ENCODE measurements at places on chromosomes 5 and 9. TPM values are rescaled to one million over a fixed set of nuclear protein-coding genes. Genes with fewer than 3 reads are reported as not detected.

DNA sequence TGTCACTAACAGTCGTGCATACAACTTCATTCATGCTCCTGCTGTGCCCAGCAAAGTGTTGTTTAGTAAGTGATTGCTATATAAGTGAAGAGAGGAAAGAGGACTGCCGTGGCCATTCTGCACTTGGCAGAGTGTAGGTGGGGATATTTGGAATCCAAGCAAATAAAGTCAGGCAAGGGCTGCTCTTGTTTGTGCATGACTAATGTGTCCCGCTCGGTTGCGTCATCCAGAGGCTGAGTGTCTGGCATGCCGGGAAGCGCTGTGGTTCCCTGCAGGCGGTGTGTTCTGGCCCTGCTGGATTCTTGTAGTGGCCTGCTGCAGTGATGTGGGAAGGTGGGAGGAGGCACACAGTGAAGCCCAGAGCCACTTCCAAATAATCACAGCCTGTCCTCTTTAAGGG lies 136.9 kb upstream of the ANKH start:
- no peaks in the 10 kb centered on the region for H3K27me3 ChIP-seq
- peak overlapping the region; percentile 69 for H3K27ac ChIP-seq
- H3K4me3 ChIP-seq = no peak overlapping the region
- H3K36me3 ChIP-seq = no peaks in the 10 kb centered on the region

- no peaks in the 10 kb centered on the region for H3K4me1 ChIP-seq
- DNase-seq = peak; percentile 4
- no peaks in the 10 kb centered on the region for H3K36me3 ChIP-seq
- H3K27me3 ChIP-seq = no peaks in the 10 kb centered on the region
- no peak overlapping the region for H3K27ac ChIP-seq
These were observed 13.0 kb downstream of the DNAJC18 start for GRCh38 chr5:139426203-139426885.

GRCh38 chr9:136984464-136985026 lies 1.8 kb downstream of the LCNL1 start:
- no peak overlapping the region for H3K4me3 ChIP-seq
- H3K36me3 ChIP-seq = no peaks in the 10 kb centered on the region
- no peaks in the 10 kb centered on the region for H3K27me3 ChIP-seq

DNA sequence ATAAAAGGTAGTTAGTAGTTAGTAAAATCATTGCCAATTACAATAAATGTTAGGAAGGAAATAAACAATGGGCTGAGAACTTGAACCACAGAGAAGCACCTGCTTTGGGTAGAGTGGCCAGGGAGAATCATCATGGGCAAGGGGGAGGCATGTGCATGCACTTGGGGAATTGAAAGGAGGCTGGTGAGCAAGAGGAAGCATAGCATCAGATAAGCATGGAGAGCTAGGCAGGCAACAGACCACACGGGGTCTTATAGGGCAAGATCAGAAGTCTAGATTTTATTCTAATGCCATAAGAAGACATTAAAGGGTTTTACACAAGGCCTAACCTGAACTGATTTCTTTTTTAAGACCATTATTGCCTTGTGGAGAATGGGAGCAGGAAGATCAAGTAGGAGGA lies 93.4 kb downstream of the PIP5K1B start:
- H3K4me3 ChIP-seq = no peak overlapping the region
- H3K27ac ChIP-seq = no peak overlapping the region
- H3K27me3 ChIP-seq = peaks cover 73% of the 10 kb centered on the region

- peaks cover 31% of the 10 kb centered on the region for H3K4me1 ChIP-seq
- peak overlapping the region; percentile 92 for H3K27ac ChIP-seq
- DNase-seq = peak; percentile 28
- no peaks in the 10 kb centered on the region for H3K27me3 ChIP-seq
These were observed 58.3 kb downstream of the NRG2 start for GRCh38 chr5:139984816-139985215.

DNA sequence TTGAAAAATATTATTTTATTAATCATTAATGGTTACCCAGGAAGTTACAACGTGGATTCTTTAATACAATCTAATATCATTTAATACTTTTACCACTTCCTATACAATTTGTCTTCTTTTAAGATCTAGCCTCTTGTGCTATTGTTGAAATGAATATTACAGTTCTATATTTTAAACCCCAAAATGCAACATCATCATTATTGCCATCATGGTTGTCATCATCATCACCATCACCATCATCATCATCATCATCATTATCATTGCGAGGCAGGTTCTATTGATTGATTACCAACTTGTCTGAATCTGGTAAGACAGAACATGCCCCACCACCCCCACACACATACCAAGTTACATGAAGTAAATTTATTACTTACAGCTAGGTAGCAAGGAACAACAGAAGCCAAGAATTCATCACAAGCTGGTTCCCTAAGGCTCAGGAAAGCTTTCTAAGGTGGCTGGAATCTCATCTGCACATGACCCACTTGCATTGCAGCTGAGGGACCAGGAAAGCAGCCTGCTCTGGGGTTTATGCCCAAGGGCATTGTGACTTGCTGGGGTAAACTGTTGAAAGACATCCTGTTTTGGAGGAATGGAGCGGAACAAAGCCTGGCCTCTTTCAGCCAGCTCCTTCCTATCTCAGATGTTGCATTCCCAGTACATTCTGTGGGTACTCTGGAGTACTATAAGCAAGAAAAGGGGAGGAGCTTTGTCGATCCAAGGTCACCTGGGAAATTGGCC lies 418.1 kb downstream of the PRR16 start:
- H3K4me3 ChIP-seq = no peak overlapping the region
- no peaks in the 10 kb centered on the region for H3K27me3 ChIP-seq
- no peaks in the 10 kb centered on the region for H3K36me3 ChIP-seq
- DNase-seq = no peak
- H3K27ac ChIP-seq = no peak overlapping the region

DNA sequence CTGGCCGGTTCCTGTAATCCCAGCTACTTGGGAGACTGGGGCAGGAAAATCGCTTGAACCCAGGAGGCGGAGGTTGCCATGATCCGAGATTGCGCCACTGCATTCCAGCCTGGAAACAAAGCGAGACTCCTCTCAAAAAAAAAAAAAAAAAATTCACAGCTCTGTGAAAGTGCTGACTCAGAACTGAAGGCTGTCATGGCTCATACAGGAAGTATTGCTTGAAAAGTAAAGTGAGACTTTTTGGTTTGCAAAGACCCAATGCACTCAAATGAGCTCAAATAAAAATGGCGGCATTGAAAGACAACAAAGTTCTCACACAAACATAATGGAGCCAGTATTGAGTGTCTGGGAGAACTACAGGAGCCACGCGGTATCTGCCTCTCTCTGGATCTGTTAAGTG lies 202.1 kb downstream of the FBXL7 start:
- no peaks in the 10 kb centered on the region for H3K36me3 ChIP-seq
- no peak for DNase-seq
- no peak overlapping the region for H3K4me3 ChIP-seq
- no peaks in the 10 kb centered on the region for H3K4me1 ChIP-seq

- H3K4me3 ChIP-seq = no peak overlapping the region
- H3K36me3 ChIP-seq = peaks cover 2% of the 10 kb centered on the region
- H3K4me1 ChIP-seq = peaks cover 8% of the 10 kb centered on the region
These were observed 61.6 kb downstream of the FNBP1 start for GRCh38 chr9:129981180-129981907.

- H3K27ac ChIP-seq = peak overlapping the region; percentile 75
- no peaks in the 10 kb centered on the region for H3K27me3 ChIP-seq
- H3K4me3 ChIP-seq = peak overlapping the region; percentile 31
- H3K36me3 ChIP-seq = no peaks in the 10 kb centered on the region
These were observed 60.4 kb downstream of the RAPGEF1 start for GRCh38 chr9:131679261-131680020.

DMRTA1 gene
- total RNA-seq = 1.5 TPM

MGAT1 gene
- 132 TPM for total RNA-seq

C5 gene
- total RNA-seq = 2.9 TPM

ZNF300 gene
- 0.18 TPM for total RNA-seq

IL13 gene
- not detected for total RNA-seq

PCDHB14 gene
- total RNA-seq = 0.58 TPM

NIPSNAP3A gene
- total RNA-seq = 9.1 TPM

RASGRF2 gene
- total RNA-seq = not detected

All from PC-3 (cell line).